Stimulated activated CD4-positive, alpha-beta T cell treated with anti-CD3 and anti-CD28 coated beads, Interleukin-15, amount 100 ng/mL, for 24 hours (primary cell): ENCODE measurements at places on chromosomes 3 and 15.

DNA sequence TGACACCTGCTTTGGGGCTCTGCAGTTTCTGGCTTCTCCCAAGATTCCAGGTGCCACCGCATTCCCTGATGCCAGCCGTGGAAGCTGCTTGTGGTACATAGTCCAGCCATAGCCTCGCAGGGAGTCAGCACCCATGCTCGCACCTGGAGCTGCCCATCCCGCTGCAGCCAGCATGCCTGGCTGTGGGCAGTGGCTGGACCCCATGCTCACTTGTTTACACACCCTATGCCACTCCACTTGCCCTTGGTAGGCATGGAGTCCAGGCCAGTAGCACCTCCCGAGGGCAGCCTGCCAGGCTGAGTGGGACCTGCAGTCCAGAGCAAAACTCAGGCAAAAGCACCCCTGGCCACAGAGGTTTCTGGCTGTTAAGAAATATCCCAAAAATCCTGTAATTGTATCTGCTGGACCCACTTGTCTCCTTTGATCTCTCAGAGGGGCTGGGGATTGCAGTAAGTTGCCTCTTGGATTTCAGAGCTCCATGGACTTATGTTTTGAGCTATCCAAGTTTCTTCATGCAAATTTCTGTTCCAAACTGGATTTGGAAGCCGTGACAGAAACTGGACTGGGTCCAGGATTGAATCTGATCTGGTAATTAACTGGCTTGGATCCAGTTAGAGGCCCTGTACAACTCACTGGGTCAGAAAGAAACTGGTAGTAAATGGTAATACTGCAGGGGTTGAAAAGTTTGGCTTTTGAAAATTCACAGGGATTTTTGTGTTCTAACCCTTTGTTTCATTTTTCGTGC lies 149.3 kb downstream of the FMN1 start:
- DNase-seq: no peak

GRCh38 chr3:80036176-80036575 lies 268.4 kb upstream of the ROBO1 start:
- no peak for DNase-seq

- peak; percentile 7 for DNase-seq
These were observed 709 bp downstream of the SCAMP5 start for GRCh38 chr15:74995779-74996765.

- DNase-seq: no peak
These were observed 1.3 kb upstream of the CPEB1 start for GRCh38 chr15:82648257-82649103.

DNA sequence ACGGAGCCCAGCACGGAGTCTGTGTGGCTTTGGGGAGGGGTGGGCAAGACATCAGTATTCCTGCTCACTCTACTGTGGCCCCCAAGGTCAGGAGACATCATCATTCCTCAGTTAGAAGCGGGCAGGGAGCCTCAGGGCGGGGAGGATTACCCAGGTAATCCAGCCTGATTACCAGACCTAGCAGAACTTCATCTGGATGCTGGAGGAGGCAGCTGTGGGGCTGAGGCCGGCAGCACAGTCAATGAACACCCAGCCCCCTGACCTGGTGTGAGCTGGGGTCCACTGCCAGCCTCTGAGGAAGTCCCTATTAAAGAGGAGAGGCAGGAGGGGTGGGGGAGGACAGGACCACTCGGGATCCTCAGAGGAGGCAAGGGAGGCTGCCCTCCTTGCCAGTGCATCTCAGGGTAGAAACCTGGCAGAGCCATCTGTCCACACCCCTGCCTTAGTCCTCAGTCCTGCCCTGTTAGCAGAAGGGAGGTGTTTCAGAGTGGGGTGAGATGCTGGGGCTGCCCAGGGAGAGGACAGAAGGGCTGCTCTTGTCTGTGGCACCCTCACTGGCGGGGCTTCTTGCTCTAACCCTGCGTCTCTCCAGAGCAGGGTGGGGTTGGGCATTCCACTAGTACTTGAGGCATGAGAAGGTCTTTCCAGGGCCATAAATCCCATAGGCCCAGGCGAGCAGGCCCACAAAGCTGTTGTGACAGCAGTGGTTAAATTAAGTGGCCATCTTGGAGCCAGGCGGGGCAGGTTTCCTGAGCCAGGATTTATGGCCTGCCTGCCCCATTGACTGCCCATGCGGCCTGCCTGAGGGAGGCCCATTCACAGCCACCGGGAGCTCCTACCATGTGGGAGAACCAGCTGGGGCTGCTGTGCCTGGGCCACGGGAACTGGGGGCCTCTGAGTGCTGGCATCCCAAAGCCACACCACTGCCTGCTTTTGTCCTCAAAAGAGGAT lies 82.1 kb downstream of the LINGO1 start:
- no peak for DNase-seq

- DNase-seq: no peak
These were observed 40.2 kb downstream of the CMTM8 start for GRCh38 chr3:32278714-32279113.

DNA sequence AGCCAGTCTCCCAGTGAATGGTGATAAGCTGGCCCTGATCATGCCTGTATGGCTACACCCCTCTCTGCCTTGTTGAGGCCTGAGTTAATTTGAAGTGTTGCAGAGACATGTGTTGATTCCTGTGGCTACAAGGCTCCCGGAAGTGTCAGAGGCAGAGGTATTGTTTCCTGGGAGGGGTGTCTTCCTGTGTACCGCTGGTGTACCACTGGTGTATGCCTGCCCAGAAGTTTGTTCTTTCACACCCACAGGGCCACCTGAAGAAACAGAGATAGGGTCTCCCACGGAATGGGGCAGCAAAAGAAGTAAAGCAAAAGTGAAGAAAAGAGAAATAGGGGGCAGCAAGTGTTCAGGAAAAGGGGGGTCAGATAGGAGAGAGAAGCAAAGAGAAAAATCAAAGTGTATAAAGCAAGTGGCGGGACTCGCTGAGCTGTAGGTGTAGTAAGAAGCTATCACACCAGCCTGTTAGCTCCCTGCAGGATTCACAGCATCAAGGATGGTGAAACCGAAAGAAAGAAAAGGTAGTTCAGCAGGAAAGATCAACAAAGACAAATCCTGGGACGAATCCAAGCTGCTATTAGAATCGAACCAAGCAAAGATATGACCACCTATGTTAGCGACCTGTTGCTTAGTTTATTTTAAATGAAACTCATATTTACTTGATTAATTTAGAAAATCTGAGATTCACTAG lies 36.6 kb upstream of the CD47 start:
- peak; percentile 66 for DNase-seq

DNA sequence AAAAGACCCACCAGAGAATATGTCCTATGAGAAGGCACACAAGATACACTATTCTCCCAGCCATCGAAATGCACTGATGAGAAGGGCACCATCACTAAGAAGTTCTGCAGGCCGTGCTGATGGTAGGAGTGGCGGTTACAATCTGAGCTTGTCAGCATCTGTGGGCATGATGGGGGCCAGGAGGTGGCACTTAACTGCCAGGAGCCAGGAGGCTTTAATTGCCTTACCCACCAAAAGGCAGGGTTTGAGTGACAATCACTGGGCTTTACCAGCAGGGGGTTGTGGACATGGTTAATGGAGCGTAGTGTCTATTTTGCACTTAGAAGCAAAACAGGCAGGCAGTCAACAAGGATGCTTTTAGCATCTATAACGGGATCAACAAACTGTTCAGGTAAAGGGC lies 16.0 kb upstream of the SQOR start:
- DNase-seq: peak; percentile 44

GRCh38 chr3:14360123-14360881 lies 42.1 kb upstream of the SLC6A6 start:
- DNase-seq: no peak

- no peak for DNase-seq
These were observed 15.0 kb downstream of the PRKAR2A start for GRCh38 chr3:48832684-48833083.

GRCh38 chr3:52649461-52650210 lies 36.1 kb downstream of the PBRM1 start:
- no peak for DNase-seq

DNA sequence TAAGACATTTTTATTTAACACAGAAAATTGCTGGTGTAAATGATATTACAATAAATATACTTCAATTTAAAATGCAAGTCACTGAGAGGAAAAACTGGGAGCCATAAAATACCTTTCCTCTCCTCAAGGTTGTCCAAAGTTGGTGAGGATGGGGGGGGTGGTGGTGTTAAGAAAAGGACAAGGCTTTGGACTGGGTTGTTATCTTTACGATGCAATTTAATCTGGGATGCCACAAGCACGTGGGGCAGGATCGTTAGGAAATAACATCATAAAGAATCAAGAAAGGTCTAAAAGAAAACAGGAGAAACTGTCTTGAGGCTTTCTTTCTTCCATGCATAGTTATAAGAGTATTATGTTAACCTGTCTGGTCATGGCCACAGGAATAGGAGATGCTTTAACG lies 66.9 kb downstream of the NMNAT3 start:
- no peak for DNase-seq

GRCh38 chr3:171391432-171391831 lies 68.8 kb downstream of the TNIK start:
- DNase-seq: no peak

DNA sequence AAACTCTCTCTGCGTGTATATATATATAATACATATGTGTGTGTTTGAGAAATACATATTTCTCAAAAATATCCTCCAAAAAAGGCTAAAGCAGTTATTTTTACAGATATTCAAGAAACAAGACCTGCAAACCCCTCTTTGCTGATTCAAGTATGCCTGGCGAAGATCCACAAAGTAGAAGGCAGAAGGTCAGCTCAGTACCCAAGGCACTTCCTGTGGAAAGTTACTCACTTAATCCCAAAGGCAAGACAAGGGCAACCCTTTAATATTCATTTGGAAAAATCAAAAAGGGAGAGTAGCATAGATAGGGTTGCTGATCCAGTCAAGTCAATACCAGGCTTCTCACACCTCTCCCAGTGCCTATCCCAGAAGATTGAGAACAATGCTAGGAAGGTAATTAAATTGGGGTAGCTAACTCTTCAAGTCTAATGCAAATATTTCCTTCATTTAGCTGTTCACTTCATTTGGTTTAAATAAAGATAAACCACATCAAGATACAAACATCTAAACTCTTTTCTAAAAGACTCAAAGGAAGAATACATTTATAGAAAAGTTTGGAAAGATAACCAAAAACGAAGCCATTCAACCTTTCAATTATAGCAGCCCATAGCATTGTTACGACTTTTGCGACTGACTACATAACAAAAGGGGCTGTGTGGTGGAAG lies 7.2 kb downstream of the COX17 start:
- DNase-seq: no peak

DNA sequence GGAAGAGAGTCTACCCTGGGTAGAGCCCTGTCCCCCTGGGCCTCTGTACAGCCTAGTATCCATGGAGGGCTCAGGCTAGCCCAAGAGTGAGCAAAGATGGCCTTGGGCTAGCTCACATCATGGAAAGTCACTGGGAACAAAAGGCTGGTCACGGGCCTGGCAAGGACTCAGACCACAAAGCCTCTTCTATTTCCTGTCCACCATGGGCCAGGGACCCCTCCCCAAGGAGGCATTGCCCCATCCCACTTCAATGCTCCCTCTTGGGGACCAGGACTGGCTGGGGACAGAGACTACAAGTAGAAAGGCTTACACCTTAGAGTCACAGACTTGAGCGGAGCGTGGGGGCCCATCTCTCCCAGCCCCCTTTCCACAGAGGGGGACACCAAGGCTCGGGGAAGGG lies 16.9 kb downstream of the DUSP7 start:
- no peak for DNase-seq

GRCh38 chr3:154684021-154684420 lies 254.0 kb upstream of the GPR149 start:
- peak; percentile 2 for DNase-seq

- DNase-seq: no peak
These were observed 984.2 kb upstream of the CFAP20DC start for GRCh38 chr3:60033901-60034453.

GRCh38 chr3:170717410-170718402 lies 131.8 kb upstream of the SLC7A14 start:
- DNase-seq: no peak

GRCh38 chr15:40436892-40437751 lies 3.6 kb upstream of the BAHD1 start:
- no peak for DNase-seq

- DNase-seq: no peak
These were observed 43.0 kb downstream of the BCL2L10 start for GRCh38 chr15:52069559-52069958.

- DNase-seq: no peak
These were observed 93.7 kb downstream of the ABI3BP start for GRCh38 chr3:100899440-100900091.

DNA sequence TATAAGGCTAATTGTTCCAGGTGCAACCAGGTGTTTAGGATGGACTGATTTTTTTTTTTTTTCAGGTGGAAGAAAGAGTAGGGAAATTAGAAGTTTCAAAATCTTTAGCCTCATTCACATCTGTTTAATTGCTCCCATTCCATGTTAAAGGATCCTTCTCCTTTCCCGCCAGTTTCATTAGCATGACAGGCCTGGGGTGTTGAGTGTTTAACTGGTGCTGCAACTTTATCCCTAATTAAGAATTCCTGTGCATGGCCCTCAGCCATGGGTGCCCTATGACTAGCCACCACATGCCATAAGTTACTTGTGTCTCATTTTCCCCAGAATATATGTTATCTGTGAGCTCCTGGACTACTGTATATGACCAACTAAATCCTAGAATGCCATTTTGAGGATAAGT lies 501.4 kb downstream of the NSUN3 start:
- DNase-seq: no peak

GRCh38 chr3:175200391-175201095 lies 341.4 kb downstream of the NAALADL2 start:
- no peak for DNase-seq

DNA sequence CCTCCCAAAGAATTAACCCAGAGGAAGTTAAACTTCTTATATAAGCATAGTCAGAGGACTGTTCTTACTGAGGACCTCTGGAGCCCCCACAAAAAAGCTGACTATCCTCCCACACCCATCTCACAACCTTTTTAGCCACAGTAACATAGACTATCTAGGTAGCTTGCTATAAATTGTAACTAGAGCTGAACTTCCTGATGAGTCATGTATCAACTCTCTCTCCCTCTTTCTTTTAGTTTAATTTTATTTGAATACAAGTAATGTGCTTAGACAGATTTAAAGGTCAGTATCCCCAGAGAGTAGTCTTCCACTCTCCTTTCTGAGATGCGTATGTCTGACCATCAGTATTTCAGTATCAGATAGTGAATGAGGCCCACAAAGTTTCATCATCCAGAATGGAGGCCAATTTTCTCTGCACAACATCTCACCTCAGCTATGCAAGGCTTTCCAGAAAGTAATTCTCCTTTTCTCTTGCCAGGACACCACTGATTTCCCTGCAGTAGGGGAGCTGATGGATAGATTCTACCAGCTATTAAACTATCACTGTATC lies 104.0 kb upstream of the MYRIP start:
- no peak for DNase-seq
